Activated CD8-positive, alpha-beta memory T cell treated with anti-CD3 and anti-CD28 coated beads for 4 hours (primary cell): ENCODE measurements at places on chromosomes 12 and 14.

DNA sequence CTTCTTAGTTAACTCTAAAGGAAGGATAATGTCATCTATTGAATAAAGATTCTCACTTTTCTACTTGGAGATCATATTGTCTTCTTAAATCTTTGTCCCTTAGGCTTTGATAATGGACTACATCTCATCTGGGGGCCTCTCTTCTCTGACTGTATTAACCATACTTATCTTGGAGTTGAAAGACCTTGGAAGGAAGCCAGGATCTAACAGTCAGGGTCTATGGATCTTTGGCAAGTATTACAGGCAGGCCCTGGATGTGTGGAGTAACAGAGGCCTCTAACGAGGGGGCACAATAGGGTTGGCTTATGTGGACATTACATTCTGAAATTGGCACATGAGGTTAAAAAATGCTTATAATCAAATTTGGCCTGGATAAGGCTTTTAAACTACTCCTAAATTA, 513.8 kb downstream of the NRXN3 start:
- no peak for DNase-seq

DNA sequence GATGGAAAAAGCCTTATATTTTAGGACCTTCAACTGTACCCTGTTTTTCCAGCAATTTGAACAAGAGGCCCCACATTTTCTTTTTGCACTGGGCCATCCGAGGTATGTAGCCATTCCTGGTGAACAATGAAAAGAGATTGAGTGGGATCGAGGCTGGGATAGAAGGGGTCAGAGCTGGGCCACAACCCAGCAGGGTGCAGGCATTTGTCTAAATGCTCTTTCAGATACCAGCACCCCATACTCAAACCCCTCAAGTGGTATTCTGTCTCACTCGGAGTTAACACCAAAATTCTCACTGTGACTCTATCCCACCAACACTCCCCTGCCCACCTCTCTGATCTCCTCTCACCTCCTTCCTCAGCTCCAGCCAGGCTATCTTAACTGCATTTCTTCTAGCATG, 26.8 kb downstream of the DUSP6 start:
- DNase-seq, result no peak

DNA sequence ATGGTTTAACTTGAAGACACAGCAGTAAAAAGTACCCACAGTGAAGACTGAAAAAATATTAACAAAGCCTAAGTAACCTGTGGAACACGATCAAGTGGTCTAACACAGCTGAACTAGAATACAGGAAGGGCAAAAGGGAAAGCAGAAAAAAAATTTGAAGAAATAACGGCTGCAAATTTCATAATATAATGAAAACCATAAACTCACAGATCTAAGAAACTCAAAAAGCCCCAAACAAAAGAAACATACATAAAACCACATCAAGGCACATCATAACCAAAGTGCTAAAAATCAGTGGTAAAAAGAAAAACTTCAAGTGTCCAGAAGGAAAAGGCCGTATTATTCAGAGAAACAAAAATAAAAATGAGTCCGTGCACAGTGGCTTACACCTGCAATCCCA, 30.9 kb downstream of the SPPL3 start:
- no peak for DNase-seq

DNA sequence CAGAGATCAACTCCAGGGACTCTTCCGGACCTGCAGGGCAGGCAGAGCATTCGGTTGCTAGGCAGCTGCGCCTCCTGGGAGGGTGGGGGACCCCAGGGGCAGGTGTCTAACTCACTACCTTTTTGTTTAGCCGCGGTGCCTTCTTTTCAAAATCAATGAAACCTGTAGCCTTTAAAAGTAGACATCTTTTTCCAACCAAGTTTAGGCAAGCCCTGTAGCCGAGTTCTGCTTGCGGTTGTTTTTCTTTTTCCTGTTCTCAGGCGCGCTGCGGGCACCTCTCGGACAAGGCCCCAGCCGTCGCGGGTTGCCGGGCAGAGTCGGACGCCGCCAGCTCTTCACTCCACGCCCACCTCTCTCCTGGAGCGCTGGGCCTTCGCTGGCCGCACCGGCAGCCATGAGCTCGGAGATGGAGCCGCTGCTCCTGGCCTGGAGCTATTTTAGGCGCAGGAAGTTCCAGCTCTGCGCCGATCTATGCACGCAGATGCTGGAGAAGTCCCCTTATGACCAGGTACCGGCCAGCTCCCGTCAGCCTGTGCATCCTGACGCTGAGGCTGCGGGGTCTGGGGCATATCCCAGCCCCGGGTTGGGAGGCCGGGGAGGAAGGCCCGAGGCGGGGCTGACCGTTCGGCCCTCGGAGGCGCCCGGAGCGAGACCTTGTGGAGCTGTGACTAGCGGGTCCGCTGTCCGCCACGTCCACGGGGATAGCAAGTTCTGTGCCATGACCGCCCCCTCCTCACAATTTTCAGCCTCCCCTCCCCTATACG, at the start of gene TTC8:
TTC8 (plus strand) TSS at position 338 of the 764 bp plus-strand sequence; CDS start at position 395, 57 bp downstream.
- peak; percentile 74 for DNase-seq

DNA sequence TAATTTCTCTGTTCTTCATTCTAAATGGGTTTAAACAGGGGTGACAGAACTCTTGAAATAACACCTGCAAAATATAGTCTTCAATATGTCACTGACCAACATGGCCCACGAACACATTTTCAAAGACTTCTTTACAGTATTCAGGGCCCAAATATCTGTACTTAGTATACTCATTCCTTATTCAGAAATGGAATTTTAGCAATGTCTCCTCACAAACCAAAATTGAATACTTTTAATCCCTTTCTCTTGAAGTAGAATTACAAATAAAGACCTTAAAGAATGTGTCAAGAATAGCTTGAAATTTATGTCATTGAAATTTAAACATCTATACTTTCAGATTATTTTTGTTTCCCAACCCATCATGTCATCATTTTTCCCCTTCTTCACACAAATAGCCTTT, 263.1 kb downstream of the LRIG3 start:
- DNase-seq, result no peak

GRCh38 chr14:90866833-90867232, 50.6 kb upstream of the TTC7B start:
- no peak for DNase-seq

DNA sequence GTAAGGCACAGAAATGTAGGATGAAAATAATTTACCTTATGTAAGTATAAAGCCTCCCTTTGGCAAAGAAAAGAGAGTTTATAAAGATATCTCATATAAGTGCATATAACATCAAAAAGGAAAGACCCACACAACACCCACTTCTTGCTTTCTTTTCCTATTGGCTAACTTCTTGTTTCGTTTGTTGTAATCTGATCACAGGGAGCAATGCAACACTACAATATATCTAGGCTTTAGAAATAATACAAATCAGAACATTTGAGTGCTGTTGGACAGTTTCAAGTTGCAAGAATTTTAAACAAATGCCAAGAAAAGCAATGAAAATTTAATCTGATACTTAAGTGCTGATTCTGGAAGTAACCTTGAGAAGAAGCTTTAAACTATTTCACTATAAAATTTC, 1.3 kb downstream of the FGD6 start:
- no peak for DNase-seq

DNA sequence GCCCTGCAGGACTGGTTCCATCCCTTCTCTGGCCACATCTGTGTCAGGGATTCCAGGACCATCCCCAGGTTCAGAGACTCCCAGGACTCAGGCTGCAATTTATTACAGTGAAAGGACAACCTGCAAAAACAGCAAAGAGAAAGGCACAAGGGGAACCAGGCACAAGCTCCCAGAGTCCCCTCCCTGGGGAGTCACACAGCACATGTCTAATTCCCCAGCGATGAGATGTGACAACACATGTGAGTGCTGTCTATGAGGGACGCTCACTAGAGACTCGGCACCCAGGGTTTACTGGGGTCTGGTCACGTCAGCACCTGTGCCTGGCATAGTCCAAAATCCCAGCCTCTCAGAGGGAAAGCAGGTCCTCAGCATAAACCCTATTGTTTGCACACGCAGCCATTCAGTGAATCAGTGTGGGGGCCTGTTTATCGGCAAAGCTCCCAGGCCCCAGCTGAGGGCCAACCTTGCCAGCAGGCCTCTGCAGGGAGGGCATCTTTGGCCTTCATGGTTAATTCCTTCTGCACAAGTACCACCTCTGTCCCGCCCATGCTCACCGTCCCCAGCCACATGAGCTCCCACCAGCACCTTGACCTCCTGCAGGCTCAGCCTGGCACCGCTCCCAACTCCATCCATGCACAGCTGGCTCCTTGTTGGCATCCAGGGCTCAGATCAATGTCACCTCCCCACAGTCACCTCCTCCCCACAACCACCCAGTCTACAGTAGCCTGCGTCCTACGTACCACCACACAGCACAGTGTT, 198.9 kb upstream of the SFSWAP start:
- DNase-seq, result no peak

DNA sequence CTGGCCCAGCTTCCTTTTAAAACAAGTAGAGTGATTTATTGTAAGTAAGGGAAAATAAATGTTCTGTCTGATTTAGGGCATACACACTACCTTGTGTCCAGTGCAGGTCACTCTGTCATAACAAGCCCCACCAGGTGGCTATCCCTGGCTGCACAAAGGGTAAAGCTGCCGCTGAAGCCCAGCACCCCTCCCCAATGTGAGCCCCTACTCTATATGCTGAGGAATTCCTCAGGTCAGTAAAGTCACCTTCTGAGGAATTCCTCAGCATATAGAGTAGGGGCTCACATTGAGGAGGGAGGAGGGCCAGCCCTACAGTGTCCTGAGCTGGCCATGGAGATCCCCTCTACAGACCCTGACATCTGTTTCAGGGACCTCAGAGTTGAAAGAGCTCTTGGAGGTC, 67.2 kb downstream of the TBC1D30 start:
- no peak for DNase-seq

- DNase-seq, result no peak
Observed at GRCh38 chr12:9706086-9706685, 26.7 kb downstream of the CLECL1 start.

GRCh38 chr12:87870061-87870460, 159.1 kb downstream of the C12orf50 start:
- DNase-seq, result no peak
